ENCODE measurements at places on chromosomes 11 and 22.

GRCh38 chr11:129709801-129710398 is 105.7 kb upstream of the TMEM45B start:
- DNase-seq, result no peak

GRCh38 chr11:79617561-79617960 is 176.7 kb upstream of the TENM4 start:
- no peak for DNase-seq

DNA sequence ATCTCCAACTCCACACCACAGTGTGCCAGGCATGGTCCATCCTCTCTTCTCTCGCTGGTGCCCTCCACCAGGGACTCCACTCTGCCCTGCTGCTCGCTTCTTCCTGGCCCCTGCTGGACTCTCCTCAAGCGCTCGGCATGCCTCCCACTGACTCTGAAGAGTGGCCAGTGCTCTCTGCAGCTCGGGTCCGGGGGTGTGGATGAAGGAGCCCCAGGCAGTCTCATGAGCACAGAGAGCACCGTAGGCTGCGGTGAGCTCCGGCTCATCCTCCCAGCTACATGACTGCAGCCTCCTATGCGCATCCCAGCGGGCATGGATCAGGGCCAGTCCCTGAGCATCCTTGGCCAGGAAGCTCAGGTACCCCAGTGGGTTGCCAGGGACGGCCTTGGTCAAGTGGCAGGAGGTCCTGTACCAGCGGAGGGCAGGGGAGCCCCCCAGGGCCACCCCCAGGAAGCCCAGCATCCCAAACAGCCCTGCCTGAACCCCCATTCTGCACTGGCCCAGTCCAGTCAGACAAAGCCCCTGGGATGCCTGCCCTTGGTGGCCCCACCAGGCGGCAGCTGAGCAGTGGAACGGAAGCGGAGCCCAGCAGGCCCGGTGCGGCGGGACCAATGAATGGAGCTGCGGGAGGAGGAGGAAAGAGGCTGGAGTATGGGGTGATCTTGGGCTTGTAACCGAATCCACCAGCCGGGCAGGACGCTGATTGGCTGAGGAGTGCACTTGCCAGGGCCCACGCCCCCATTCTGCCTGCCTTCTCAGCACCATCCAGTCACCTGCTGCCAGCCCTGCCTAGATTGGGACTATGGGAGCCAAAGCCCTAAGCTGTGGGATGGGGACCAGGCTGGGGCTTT is at the start of gene PLA2G3:
Gene PLA2G3, minus strand, starts transcription at position 643 of the 851 bp plus-strand sequence. Its CDS starts 154 bp downstream, at position 489.
- DNase-seq, result no peak

- no peak for DNase-seq
Measured at GRCh38 chr22:42432020-42432596, at the start of gene NFAM1. TSS of gene NFAM1 (minus strand) at chr22:42432403. CDS start at chr22:42432357, 46 bp downstream.
